Activated naive CD4-positive, alpha-beta T cell treated with anti-CD3 and anti-CD28 coated beads, Interleukin-2, amount 10 ng/mL, durations not matched to agents 7 days and 5 days (primary cell): ENCODE measurements at places on chromosomes 4 and X.

- no peak overlapping the region for H3K4me3 ChIP-seq
- DNase-seq, result no peak
- peaks cover 19% of the 10 kb centered on the region for H3K27me3 ChIP-seq
- no peaks in the 10 kb centered on the region for H3K4me1 ChIP-seq
Measured at GRCh38 chr4:42302348-42302747, 94.9 kb upstream of the SHISA3 start.

DNA sequence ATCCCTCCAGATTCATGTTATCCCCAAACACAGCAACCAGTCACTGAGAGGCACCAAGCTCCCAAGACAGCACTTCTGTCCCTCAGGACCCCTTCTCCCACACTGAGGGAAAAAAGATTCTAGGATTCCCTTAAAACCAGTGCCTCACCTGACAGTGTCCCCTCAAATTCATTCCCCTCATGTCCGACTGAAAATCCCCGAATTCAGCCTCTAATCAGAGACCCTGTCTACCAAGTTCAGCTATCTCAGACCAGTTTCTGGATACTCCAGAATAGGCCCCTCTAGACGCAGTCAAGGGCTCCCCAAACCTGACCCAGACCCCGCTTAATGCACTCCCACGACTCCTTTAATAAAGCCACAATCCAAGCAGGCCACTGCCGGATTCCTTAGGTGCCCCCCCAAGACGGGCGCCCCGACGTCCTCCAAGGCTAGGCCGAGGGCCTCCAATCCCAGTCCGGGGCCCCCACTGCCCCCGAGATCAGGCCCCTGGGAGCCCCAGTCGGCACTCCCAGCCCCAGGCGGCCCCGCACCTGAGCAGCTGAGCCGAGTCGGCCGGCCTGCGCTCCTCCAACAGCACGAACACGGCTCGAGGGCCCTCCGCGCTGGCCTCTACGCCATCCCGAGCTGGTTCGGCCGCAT, 457 bp downstream of the TFE3 start:
- peaks cover 18% of the 10 kb centered on the region for H3K36me3 ChIP-seq
- peaks cover 4% of the 10 kb centered on the region for H3K27me3 ChIP-seq
- H3K27ac ChIP-seq, result peak overlapping the region; percentile 93
- DNase-seq, result no peak
- peaks cover 47% of the 10 kb centered on the region for H3K4me1 ChIP-seq

GRCh38 chr4:6341696-6342095, 72.0 kb downstream of the WFS1 start:
- no peak overlapping the region for H3K4me3 ChIP-seq
- H3K27me3 ChIP-seq, result peaks cover 63% of the 10 kb centered on the region
- H3K27ac ChIP-seq, result no peak overlapping the region
- no peak for DNase-seq

GRCh38 chr4:55661398-55662056, 25.4 kb upstream of the NMU start:
- no peaks in the 10 kb centered on the region for H3K27me3 ChIP-seq
- H3K27ac ChIP-seq, result no peak overlapping the region
- no peak for DNase-seq
- H3K4me1 ChIP-seq, result no peaks in the 10 kb centered on the region
- no peaks in the 10 kb centered on the region for H3K36me3 ChIP-seq

DNA sequence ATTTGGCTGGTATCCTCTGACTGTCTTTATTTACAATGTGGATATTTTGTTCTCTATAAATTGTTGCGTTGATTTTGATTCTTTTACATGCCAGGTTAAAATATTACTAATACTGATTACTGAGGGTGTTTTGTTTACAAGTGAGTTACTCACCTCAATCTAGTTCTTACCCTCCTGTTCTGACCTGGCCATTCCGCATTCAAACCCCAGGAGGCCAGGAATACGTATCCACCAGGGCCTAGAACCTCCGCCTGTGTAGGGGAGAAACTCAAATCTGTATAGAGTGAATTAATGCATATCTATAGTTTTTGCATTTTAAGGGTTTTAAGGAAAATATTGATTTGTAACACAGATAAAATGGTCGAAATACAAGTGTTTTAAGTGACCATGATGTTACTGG, 2.6 kb upstream of the ZFP42 start:
- H3K27ac ChIP-seq, result no peak overlapping the region
- H3K4me1 ChIP-seq, result no peaks in the 10 kb centered on the region
- no peaks in the 10 kb centered on the region for H3K36me3 ChIP-seq

DNA sequence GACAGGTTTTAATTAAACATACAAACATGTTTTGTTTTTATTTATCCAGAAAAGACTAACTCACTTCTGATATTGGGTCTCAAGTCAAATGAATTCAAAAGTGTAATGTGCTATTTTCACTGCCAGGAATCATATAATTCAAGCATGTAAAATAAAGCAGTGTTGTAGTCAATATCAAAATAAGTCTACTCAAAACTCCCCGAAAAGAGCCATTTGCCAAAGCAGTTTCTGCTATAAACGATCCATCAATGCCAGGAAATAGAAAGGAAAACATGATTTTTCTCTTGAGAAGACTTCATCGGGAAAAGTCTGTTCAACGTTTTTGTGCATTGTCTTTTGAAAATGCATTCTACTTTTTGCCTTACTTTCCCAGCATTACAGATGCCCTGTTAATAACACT, 633.3 kb downstream of the FAT4 start:
- H3K27ac ChIP-seq, result no peak overlapping the region
- H3K4me3 ChIP-seq, result no peak overlapping the region
- no peaks in the 10 kb centered on the region for H3K4me1 ChIP-seq
- no peak for DNase-seq
- H3K27me3 ChIP-seq, result no peaks in the 10 kb centered on the region

DNA sequence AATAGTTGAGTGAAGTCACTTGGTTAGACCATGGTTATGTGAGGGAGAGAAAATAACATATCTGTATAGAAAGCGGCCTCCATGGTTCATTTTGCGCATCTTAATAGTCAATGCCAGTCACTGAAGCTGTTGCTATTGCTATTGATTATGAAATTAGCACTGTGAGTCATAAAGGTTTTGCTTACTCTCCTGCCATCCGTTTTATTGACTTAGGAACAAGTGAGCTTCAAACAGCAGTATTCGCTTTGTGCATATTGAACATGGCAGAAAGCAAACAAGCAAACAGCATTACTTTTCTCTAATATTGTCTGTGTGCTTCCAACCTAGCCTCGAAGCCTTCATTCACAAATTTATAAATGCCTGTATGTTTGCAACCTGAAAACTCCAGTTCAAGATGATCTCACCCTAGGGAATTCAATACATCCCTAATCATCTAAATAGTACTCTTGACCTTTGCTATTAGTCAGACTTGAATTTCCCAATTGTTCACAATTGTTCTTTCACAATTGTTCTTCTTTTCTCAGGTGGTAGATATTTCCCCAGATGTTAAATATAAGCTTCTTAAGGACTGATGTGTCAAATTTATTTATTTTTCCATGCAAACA, 55.9 kb upstream of the GABRA2 start:
- no peak for DNase-seq
- no peaks in the 10 kb centered on the region for H3K4me1 ChIP-seq
- H3K27ac ChIP-seq, result no peak overlapping the region
- H3K36me3 ChIP-seq, result no peaks in the 10 kb centered on the region

DNA sequence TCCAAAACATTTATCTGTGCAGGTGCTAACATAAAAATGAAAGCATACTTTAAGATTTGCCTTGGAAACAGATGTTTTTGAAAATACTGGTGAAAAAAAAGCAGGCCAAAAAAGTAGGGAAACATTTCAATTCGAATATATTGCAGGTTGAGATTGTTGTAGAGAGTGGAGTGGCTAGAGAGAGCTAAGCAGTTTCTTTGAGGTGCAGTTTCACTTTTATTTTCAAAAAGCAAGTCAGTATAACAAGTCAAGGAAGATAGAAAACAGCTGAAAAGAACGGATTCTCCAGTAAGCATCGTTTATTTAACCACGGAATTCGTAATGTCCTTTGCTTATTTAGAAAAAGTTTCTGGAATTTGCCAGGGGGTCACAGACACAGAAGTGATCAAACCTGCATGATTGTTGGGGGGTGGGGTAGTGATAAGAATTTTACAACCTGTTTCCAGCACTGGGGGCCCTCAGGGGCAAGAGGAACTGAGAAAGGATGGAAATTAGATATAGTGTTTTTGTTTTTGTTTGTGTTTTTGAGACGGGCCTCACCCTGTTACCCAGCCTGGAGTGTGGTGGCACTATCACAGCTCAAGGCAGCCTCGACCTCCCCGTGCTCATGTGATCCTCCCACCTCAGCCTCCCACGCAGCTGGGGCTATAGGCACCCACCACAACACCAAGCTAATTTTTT, 175.0 kb downstream of the TENM3 start:
- H3K27ac ChIP-seq, result no peak overlapping the region
- no peak overlapping the region for H3K4me3 ChIP-seq
- H3K27me3 ChIP-seq, result no peaks in the 10 kb centered on the region
